ENCODE measurements at places on chromosomes 6 and 20.

DNA sequence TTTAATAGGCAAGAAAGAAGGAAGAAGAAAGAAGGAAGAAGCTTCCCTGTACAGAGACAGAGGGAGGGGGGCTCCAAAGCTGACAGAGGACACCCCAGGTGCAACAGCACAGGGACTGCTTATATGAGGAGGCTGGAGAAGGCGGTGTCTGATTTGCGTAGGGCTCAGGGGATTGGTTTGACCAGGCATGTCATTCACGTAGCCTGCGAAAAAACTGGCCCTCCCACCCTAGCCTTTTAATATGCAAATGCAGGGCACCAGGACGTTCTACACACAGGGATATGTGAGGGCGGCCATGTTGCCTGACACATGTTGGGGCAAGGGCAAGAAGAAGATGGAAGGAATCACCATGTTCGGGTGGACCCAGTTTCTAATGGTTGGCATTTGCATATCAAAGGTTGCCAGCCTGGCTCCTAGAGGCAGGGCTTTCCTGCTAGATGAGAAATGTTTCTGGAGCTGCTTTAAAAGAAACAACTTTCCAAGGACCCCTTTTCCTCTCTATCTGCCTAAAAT, 305.4 kb upstream of the CDYL start:
- no peak for DNase-seq

- no peak for DNase-seq
Measured at GRCh38 chr20:7989379-7989778, 30.2 kb downstream of the TMX4 start.

GRCh38 chr6:110755411-110755834, 59.8 kb downstream of the CDK19 start:
- DNase-seq: no peak

GRCh38 chr20:23596579-23597250, 9.0 kb downstream of the CST9 start:
- DNase-seq: no peak

- DNase-seq: no peak
Measured at GRCh38 chr6:157148391-157149323, 174.7 kb downstream of the TMEM242 start.

DNA sequence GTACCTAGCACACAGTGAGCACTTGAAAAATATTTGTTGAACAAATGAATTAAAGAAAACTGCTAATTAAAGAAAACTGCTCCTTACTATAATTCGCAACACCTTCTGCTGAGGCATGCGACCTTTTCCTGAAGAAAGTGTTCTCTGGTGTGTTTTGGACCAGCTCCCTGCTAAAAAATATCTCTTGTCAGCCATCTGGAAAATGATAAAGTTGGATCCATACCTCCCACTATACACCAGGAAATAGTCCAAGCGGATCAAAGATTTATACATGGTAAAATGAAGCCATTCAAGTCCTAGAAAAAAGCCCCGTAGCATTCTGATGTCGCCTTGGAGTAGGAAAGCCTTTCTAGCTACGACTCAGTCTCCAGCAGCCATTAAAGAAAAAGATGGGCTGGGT, 43.3 kb downstream of the OVOL2 start:
- DNase-seq: no peak

GRCh38 chr6:88741939-88742338, 221.5 kb downstream of the RNGTT start:
- DNase-seq: no peak

DNA sequence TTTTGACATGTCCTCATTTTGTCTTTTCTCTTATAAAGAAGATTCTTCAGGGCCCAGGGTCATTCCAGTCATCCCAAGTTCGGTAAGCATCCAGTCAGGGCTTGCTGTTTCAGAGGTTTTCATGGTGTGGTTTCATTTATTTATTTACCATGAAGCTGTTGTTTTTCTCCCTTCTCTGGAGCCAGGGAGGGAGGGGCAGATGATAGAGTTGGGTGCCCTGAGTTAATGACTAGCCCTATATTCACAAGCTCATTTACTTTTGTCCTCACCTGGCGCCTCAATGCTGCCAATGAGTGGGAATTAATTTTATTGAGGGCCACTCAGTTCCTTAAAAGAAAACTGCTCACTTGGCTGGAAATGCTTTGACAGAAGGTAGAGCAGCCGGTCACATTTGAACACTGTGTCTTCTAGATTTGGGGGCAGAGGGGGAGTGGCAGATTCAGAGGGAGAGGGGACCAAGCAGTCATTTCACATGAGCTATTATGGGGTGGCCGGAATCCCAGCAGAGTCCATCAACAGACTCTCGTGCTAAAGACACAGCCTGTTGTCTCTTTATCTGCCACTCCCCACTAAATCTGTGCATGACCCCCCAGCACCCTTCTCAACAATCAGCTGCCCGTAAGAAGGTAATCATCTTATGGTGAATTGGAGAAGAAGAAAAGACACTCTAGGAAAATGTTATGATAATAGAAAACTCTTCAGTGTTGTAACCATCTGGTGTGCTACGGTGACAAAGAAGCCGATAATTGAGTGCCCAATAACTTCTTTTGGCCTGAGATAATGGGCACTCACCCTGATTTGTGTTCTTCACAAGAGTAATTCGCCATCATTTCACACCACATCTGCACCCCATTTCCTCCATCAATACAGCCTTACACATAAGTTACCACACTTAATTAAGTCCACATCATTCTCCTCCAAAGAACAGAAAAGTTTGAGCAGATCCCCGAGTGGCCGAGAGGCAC, 573.5 kb upstream of the JAG1 start:
- DNase-seq: no peak

- no peak for DNase-seq
Measured at GRCh38 chr6:135624402-135625295, 127.1 kb upstream of the AHI1 start.

DNA sequence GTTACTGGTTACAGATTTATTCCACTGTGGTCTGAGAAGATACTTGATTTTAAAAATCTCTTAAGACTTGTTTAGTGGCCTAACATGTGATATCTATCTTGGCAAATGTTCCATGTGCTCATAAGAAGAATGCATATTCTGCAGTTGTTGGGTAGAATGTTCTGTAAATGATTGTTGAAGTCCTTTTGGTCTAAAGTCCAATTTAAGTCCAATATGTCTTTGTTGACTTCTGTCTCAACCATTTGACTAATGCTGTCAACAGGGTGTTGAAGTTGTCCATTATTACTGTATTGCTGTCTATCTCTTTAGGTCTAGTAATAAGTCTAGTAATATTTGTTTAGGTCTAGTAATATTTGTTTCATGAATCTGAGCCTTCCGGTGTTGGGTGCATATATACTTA, 387.8 kb upstream of the RUNX2 start:
- no peak for DNase-seq

DNA sequence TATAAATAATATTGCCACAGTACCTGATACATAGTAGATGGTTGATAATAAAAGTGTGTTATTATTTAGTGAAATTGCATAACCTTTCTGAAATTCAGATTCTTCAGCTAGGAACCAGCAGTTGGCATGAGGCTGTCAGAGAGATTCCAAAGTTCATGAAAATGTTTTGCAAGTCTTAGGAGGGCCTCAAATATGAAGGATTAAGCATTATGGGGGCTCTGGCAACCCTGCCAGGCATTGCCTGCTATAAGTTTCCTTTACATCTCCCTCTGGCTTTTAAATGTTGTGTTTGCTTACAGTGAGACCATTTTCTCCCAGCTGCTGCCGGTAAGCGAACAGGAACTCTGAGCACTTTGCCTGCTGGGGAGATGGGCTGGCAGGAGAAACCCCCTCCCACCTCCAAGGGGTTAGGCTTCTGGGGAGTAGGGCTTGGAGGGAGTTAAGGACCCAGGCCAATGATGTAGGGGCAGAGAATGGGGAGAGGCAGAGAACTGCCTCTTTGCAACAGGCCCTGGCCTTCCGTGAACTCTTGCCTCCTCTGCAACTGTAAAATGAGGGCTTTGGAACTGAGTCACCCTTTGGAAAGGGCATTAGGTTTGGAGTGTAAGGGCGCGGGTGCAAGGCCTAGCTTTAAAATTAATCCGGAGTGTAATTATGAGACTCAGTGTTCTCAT, 33.2 kb upstream of the KIF3B start:
- DNase-seq: no peak

- DNase-seq: no peak
Measured at GRCh38 chr6:153216789-153217188, 85.7 kb upstream of the RGS17 start.

DNA sequence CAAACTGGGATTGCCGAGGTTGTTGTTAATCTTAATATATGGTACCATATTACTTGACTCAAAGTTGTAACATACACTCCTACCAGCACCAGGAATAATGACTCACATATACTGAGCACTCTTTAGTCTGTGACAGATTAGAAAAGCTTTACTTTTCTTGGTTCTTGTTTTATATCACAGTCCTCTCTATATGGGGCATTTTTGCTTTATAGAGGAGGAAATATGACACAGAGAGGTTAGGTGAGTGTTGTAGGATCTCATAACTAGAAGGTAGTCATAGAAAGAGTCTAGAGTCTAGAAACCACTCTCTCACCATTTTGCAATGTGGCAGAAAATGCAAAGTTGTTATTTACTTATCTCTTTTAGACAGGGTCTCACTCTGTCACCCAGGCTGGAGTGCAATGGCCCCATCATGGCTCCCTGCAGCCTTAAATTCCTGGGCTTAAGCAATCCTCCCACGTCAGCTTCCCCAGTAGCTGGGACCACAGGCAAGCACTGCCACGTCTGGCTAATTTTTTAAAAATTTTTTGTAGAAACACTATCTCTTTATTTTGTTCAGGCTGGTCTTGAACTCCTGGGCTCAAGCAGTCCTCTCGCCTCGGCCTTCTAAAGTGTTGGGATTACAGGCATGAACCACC, 13.4 kb downstream of the TRIM38 start:
- no peak for DNase-seq

- DNase-seq: no peak
Measured at GRCh38 chr6:157410045-157410444, 29.1 kb downstream of the ZDHHC14 start.

DNA sequence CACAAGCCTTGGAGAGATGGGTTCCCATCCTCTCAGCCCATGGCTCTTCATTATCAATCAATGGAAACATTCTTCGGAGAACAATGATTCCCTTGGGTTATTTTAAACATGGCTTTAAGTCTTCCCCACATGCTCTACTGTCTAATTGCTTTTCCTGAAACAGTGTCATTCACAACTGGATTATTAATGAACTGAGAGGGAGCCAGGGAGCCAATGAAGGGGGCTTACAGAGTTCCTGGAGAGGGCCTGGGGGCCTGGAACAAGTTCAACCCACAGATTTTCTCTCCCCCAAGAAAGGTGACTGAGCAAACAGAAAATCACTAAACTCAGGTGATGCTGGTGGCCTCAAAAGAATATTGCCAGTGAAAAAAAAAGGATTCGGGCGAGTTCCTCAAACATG, 1.3 kb upstream of the PPP1R16B start:
- DNase-seq: no peak

GRCh38 chr20:20184706-20185105, 132.4 kb downstream of the CFAP61 start:
- DNase-seq: no peak

- DNase-seq: no peak
Measured at GRCh38 chr20:10781526-10781925, 107.7 kb upstream of the JAG1 start.

GRCh38 chr6:49833386-49833785, 32.9 kb downstream of the CRISP1 start:
- no peak for DNase-seq

- DNase-seq: no peak
Measured at GRCh38 chr20:17843246-17844132, 125.1 kb downstream of the SNX5 start.

- DNase-seq: peak; percentile 6
Measured at GRCh38 chr6:123655521-123656306, 19.0 kb upstream of the TRDN start.

DNA sequence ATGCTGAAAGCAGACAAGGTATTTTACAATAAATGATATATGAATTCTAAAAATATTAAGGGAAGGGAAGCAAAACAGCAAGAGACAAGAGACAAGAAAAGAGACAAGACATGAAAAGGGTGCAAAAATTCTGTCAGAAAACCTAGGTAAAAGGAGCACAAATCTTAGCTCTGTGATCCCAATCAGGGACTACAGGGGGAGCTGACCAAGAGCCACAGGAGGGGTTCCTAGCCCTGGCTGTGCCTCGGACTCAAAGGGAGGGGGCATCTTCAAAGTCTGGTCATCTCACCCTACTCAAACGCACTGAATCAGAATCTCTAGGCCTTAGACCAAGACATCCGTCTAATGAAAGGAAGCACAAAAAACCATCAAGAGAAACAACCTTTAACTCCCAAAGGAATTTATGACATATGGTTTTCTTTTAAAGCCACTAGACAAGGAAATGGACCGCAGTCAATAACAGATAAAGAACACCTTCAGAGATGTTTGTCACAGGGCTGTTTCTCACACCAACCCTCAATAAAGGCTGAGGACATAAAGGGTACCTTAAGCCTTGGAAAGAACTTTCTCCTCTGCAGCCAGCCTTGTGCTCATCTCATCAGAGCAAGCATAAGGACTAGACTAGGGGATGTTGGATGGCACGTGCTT, 130.4 kb upstream of the CDYL start:
- DNase-seq: no peak

GRCh38 chr20:10560686-10561085, 113.1 kb downstream of the JAG1 start:
- no peak for DNase-seq

DNA sequence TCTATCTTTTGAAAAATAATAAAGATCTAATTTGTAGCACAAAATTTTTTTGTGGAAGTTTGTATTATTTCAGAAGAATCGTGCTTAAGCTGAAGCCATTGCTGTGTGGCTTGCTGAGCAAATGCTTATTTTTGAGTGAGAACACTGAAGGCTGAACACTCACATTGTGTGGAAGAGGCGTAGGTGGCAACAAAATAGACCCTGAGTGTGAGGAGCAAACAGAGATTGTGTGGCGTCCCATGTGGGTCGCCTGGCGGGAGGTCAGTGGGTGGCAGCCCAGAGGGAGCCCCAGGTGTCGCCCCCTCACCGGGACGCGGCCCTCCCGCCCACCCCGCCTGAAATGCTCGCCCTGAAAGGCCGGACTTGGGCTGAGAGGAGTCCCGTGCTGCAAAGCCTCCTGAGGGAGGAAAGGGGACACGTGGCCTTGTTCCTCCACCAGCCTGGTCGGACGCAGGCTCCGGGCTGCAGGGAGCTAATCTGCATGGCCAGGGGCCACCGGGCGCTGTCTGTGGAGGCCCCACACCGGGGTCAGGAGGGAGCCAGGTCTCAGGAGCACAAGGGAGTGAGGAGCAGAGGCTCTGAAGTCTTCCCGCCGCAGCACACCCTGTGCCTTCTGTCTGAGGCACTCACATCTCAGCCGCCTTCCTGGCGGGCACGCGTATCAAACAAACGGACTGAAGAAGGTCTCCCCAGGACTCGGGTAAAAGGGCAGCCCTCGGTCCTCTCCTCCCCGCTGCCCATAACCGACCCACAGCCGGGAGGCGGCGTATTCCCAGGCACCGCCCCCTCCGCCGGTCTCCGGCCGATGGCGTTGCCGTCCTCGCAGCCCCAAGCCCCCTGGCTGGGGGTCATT, 15.9 kb downstream of the DDO start:
- no peak for DNase-seq

GRCh38 chr20:47007826-47008655, 113.4 kb downstream of the EYA2 start:
- no peak for DNase-seq

- no peak for DNase-seq
Measured at GRCh38 chr6:44342052-44342451, 398 bp upstream of the SPATS1 start.

GRCh38 chr6:48747040-48747439, 636.0 kb upstream of the PTCHD4 start:
- no peak for DNase-seq

GRCh38 chr20:14512839-14513238, 175.4 kb upstream of the FLRT3 start:
- no peak for DNase-seq

GRCh38 chr6:1615853-1616420, 6.2 kb downstream of the FOXC1 start:
- no peak for DNase-seq
